NCI-H1092 treated with DMSO at 0.1 percent for 48 hours (cell line): ENCODE measurements at places on chromosomes 7 and 10.

GRCh38 chr10:14356921-14357320, 26.2 kb upstream of the FRMD4A start:
- no peak for DNase-seq

DNA sequence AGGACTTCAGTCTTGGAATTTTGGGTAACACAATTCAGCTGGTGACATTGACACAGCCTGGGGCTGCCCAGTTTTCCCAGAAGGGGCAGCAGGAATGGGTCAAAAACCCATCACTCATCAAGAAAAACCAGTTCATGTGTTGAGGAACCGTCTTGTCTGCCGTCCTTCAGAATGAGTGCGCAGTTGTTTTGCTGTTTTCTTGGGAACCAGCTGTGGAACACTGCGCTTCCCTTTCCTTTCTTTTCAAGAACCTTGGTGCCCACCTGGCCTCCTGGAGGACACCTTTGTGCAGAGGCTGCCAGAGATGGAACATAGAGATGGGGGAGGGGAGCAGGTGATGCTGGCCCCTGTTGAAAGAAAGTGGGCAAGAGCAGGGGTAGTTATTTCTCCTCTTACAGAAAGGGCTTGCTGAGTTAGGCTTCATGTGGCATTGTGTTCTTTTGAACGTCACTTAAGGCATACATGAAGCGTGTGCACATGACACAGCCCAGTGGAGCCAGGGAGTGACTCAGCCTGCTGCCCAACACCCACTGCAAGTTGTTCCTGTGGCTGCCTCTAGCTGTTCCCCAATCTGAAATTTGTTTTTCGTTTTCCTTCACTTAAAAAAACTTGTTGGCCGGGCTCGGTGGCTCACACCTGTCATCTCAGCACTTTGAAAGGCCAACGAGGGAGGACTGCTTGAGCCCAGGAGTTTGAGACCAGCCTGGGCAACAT, 87.4 kb upstream of the TNS3 start:
- DNase-seq: no peak

DNA sequence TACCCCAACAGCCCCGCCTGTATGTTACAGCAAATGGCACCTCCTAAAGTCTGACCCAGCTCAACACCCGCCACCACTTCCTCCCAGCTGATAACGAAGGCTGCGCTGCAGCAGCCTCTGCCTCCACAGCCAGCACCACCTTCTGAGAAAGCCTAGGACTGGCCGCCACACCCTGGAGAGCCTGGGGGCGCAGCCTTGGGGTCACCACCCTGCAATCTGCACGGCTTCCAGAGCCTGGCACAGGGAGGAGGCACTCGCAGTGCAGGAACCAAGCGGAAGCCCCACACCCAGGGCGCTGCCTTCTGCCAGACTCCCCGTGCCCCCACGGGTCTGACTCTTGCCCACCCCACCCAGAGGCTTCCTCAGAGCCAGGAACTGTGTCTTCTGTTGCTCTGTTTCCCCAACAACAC, 112.5 kb downstream of the MAD1L1 start:
- DNase-seq: no peak

- no peak for DNase-seq
These were observed 34.2 kb downstream of the MTURN start for GRCh38 chr7:30168835-30169573.

GRCh38 chr10:78807504-78808203, 261.1 kb upstream of the ZMIZ1 start:
- no peak for DNase-seq

GRCh38 chr10:68526634-68527307, 552 bp downstream of the SLC25A16 start:
- peak; percentile 39 for DNase-seq

DNA sequence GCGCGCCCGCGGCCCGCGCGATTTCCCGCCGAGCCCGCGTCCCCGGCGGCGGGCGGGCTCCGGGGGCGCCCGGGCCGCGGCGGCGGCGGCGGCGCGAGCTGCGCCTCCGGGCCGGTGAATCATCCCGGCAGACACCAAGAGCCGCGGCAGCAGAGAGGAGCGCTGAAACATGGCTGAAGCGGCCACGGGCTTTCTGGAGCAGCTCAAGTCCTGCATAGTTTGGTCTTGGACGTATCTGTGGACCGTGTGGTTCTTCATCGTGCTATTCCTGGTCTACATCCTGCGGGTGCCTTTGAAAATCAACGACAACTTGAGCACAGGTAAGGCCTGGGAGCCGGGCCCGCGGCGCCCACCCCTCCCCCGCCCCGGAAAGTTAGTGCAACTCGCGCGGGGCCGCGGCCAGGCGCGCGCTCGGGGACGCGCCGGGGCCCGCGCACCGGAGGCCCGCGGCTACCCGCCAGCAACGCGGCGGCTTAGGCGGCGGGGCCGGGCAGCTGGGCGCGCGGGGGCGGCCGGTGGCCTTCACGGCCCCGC, at the start of gene ST7:
Gene ST7 (plus strand): TSS at position 130 of the 534 bp plus-strand sequence. CDS start 40 bp downstream, at position 170.
- peak; percentile 83 for DNase-seq
